Left renal cortex interstitium (tissue), 4 donors: ENCODE measurements at places on chromosomes 2 and 18. TPM values are rescaled to one million over a fixed set of nuclear protein-coding genes. Genes with fewer than 3 reads are reported as not detected.

DNA sequence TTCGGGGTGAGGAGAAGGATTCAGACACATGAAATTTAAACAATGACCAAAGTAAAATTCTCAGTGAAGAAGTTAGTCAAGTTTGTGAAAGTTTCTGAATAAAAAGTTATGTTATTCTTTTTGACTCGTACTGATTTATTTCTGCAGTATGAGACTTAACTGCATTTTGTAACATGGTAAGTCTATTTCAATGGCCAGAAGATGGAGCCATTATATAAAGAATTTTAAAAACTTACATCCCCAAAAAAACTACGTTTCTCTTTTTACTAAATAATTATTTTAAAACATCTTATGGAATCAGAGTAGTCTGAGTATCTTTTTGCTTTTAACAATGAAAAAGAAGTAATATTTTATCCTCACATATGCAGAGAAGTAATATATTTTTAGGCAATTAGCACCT, 51.4 kb upstream of the SCN1A start:
- DNase-seq, result no peak

IL36A gene
- polyA plus RNA-seq, result not detected

SPATS2L gene
- 127 TPM for polyA plus RNA-seq

POTEI gene
- 0.11 TPM for polyA plus RNA-seq

FLACC1 gene
- polyA plus RNA-seq, result 2.7 TPM

ELOA2 gene
- 0.13 TPM for polyA plus RNA-seq

DNA sequence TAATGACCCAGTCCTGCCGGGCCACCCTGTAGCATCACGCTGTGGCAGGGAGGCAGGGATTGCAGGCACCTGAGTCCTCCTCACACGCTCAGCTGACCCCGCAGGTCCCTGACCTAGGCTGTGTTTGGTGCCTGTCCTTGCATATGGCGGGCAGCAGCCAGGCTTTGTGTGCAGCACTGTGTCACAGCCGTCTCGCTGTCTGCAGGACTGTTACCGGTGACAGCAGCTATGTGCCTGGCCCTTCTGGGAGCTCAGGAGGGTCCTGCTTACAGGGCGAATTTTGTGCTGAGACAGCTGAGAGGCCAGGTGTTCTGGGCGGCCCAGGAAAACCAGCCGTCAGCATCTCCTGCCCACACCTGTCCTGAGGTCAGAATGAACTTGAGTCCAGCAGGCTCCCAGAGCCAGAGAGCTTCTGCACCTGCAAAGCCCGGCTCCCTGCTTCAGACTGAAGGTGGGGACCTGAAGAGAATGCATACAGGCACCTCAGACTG, 10.4 kb upstream of the ARID5A start:
- DNase-seq, result no peak

SLC9A4 gene
- polyA plus RNA-seq, result 7.3 TPM

DNA sequence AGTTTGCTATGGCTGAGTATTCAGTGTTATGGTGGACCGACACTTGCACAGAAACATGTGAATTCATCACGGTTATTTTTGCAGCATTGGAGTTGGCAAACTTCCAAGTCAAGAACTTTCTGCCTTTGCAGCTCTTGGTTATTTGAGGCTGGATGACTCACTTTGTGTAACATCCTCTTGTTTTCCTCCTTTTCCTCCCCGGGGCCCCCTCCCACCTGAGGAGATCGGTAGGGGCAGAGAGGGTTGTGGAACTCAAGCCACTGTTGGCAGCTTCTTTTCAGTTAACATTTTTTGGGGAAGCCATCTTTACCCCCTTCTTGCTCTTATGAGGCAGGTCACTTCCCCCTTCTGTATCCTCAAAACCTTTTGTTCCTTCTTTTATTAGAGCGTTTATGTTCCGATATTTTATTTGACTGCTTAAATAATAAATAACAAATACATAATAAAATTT, 48.6 kb downstream of the DDX1 start:
- no peak for DNase-seq
